ENCODE measurements at places on chromosomes 2 and 18. TPM values are rescaled to one million over a fixed set of nuclear protein-coding genes. Genes with fewer than 3 reads are reported as not detected.

CDK15 gene
- not detected for polyA plus RNA-seq

CDK5R2 gene
- not detected for polyA plus RNA-seq

GRCh38 chr2:190961918-190962487, 52.0 kb downstream of the STAT1 start:
- H3K27me3 ChIP-seq, result no peaks in the 10 kb centered on the region
- H3K4me1 ChIP-seq, result no peaks in the 10 kb centered on the region
- no peak overlapping the region for H3K27ac ChIP-seq
- DNase-seq, result no peak
- H3K36me3 ChIP-seq, result peaks cover 7% of the 10 kb centered on the region
- no peak overlapping the region for H3K4me3 ChIP-seq

- H3K4me1 ChIP-seq, result no peaks in the 10 kb centered on the region
- H3K4me3 ChIP-seq, result no peak overlapping the region
- no peaks in the 10 kb centered on the region for H3K36me3 ChIP-seq
- no peak overlapping the region for H3K27ac ChIP-seq
- no peak for DNase-seq
Observed at GRCh38 chr18:24662412-24662821, 202.0 kb downstream of the HRH4 start.

DNA sequence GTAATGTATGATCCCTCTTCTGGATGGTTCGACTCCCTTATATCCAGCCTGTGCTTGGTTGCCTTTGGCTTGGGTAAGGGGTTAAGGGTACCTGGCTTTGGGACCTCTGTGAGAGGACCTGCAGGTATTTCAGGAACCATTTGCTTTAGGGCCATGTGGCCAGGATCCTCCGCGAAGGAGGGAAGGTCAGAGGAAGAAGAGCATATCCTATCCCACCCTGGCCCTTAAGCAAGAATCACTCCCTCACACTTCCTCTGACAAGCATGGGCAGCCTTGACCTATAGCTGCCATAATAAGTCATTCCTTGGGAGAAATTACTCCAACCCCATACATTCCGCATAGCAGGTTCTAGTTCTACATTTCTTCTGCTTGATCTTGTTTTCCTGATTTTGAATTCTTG, 59.1 kb upstream of the TXNDC2 start:
- no peaks in the 10 kb centered on the region for H3K36me3 ChIP-seq
- no peaks in the 10 kb centered on the region for H3K27me3 ChIP-seq
- no peak for DNase-seq
- H3K4me1 ChIP-seq, result peaks cover 34% of the 10 kb centered on the region

GRCh38 chr2:73561422-73561821, 80.8 kb downstream of the NAT8 start:
- no peaks in the 10 kb centered on the region for H3K36me3 ChIP-seq
- H3K4me3 ChIP-seq, result no peak overlapping the region
- no peaks in the 10 kb centered on the region for H3K27me3 ChIP-seq
- no peaks in the 10 kb centered on the region for H3K4me1 ChIP-seq

DNA sequence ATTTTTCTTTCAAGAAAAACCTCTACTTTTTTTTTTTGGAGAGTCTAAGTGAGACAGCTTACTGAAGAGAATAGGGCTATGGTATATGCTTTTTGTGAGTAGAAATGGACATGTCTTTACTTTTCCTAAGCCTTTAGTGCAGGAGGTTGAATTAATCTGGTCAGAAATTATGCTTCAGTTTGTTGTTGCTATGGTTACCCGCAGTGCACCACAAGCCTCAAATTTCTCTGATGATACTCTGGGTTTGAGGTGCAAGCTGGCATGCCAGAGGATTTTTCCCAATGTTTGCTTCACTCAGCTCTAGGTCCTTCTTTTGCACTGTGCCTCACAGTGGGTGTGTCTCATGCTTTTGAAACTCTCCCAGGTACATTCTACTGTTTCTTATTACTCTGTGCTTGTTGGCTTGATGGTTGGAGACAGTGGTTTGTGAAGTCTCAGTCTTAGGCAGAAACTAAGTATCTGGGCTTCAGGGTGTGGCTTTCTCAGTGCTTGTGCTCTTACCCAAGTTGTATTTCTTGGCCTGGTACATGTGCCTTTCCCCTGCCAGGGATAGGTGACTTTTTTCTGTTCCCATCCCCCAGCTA, 278.3 kb downstream of the RBM43 start:
- H3K4me3 ChIP-seq, result no peak overlapping the region
- no peaks in the 10 kb centered on the region for H3K36me3 ChIP-seq
- DNase-seq, result no peak
- H3K4me1 ChIP-seq, result no peaks in the 10 kb centered on the region
- H3K27me3 ChIP-seq, result no peaks in the 10 kb centered on the region

GRCh38 chr2:147374423-147374811, 470.4 kb upstream of the ACVR2A start:
- H3K4me1 ChIP-seq, result no peaks in the 10 kb centered on the region
- no peak for DNase-seq
- no peak overlapping the region for H3K27ac ChIP-seq
- no peak overlapping the region for H3K4me3 ChIP-seq
- no peaks in the 10 kb centered on the region for H3K27me3 ChIP-seq

Measured in endothelial cell of umbilical vein (primary cell).